SJSA1 (cell line): ENCODE measurements at places on chromosomes 3 and 15. TPM values are rescaled to one million over a fixed set of nuclear protein-coding genes. Genes with fewer than 3 reads are reported as not detected.
A peak's percentile ranks its signal among the peaks of the same experiment; 100 is the strongest.

DNA sequence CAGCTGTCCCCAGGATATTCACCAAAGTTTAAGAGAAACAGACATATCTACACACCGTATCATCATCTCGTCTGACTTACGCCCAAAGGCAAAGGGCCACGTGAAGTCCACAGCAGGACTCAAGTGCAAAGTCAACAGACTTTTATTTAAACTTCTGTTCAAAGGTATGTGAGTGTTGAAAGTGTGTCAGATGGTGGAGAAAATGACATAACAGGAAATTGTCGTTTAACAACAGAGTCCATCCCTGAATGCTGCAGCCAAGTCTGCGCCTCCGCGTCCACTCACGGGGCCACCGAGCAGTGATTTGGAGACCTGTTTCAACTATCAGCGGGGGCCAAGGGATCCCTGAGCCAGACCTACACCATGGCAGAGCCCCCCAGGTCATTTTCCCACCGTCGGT, 165.6 kb downstream of the XXYLT1 start:
- no peaks in the 10 kb centered on the region for H3K36me3 ChIP-seq
- peaks cover 29% of the 10 kb centered on the region for H3K4me1 ChIP-seq
- no peaks in the 10 kb centered on the region for H3K27me3 ChIP-seq
- DNase-seq = no peak
- no peak overlapping the region for H3K27ac ChIP-seq

DNA sequence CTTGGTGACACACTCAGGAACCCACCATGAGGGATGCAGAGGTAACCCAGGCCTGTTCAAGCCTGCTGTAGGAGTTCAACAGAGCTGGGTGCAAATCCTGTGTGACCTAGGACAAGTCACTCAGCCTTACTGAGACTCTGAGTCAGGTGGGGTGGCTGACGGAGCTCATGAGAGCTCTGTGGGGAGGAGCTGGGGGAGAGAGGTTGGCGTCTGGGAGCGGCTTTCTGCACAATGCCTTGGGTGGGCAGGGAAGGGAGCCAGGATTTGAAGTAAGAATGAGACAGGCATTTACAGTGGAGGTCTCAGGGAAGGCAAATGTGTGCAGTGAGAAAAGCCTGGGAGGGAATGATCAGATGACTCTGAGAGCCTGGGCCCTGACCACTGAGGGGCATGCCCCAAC, 18.3 kb downstream of the C3orf18 start:
- H3K4me1 ChIP-seq = no peaks in the 10 kb centered on the region
- H3K36me3 ChIP-seq = no peaks in the 10 kb centered on the region
- H3K27ac ChIP-seq = no peak overlapping the region

DNA sequence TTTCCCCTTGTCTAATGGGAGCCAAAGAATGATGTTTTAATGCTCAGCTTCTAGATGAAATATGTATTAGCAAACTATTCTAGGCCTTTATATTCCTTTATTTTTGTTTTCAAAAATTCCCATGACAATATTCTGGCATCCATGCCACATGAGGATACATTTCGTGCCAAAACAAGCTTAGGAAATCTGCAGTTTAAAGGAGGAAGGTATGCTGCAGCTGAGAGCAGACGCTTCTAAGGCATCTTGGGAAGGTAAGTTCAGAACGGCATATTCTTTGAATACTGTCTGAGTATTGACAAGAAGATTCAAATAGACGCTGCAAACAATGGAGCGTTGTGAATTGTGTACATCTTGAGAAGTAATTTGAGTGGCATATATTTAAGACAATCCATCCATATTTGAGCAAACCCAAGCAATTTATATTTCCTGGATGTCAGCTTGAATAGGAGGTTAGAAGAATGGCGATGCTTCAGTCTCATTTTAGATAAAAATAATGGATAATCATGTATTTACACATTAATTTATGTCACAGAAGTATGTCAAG, 158.6 kb downstream of the RAP2B start:
- H3K27ac ChIP-seq = no peak overlapping the region
- no peak overlapping the region for H3K4me3 ChIP-seq
- H3K4me1 ChIP-seq = peaks cover 6% of the 10 kb centered on the region
- H3K36me3 ChIP-seq = no peaks in the 10 kb centered on the region
- no peak for DNase-seq
- H3K27me3 ChIP-seq = no peaks in the 10 kb centered on the region

DNA sequence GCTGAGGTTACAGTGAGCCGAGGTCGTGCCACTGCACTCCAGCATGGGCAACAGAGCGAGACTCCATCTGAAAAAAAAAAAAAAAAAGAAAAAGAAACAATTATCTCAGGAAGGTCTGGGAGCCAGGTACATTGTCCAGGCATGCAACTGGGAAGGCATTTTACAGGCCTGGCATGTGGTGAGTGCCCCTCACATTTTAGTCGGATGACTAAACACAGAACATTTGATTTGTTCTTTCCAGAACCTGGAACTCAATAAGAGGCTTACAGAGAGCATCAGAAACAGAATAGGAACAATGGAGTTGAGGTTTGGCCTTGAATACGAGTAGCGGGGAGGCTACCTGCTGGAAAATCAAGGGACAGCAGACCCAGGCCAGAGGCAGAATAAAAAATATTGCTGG, 33.7 kb upstream of the IGF1R start:
- H3K27ac ChIP-seq = no peak overlapping the region
- H3K4me3 ChIP-seq = no peak overlapping the region
- H3K4me1 ChIP-seq = peaks cover 5% of the 10 kb centered on the region
- no peaks in the 10 kb centered on the region for H3K36me3 ChIP-seq

- H3K27ac ChIP-seq = no peak overlapping the region
Observed at GRCh38 chr15:77538027-77538451, 94.7 kb downstream of the LINGO1 start.

DNA sequence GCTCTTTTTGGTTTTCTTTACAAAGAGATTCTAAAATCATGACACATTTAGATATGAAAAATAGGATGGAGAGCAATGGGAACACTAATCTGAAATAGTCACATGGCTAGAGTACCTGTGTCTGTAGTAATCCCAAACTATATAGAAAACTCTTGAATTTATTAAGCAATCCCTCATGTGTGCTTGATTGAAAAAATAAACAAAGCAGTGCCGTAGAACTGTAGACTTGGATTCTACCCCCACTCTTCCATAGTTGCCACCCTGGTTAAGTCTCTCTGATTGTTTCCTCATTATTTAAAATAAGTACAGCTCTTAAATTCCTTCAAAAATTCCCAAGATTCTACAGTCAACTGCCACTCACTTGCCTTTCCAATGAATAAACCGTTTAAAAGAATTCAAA, 58.9 kb upstream of the ACTC1 start:
- peaks cover 27% of the 10 kb centered on the region for H3K36me3 ChIP-seq
- DNase-seq = no peak
- no peak overlapping the region for H3K27ac ChIP-seq
- no peaks in the 10 kb centered on the region for H3K27me3 ChIP-seq
- H3K4me3 ChIP-seq = no peak overlapping the region

DNA sequence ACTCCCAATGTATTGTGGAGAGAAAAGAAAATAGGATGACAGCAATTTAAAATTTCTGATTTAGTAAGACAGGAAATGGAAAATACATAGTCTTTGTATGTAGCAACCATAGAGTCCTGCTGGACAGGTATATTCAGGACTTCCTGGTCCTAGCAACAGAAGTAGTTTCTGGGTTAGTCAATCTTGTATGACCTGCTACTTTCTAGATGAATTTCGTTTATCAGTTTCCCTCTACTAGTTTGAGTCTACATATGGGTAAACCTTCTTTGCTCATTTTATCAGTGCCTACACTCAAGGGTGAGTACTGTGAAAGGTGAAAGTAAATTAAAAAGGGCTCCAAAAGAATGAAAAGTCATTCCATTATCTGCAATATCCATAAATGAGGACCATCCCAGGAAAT, 309.8 kb downstream of the UNC13C start:
- H3K27me3 ChIP-seq = no peaks in the 10 kb centered on the region
- no peak overlapping the region for H3K27ac ChIP-seq
- no peaks in the 10 kb centered on the region for H3K36me3 ChIP-seq
- H3K4me1 ChIP-seq = no peaks in the 10 kb centered on the region
- DNase-seq = no peak

DNA sequence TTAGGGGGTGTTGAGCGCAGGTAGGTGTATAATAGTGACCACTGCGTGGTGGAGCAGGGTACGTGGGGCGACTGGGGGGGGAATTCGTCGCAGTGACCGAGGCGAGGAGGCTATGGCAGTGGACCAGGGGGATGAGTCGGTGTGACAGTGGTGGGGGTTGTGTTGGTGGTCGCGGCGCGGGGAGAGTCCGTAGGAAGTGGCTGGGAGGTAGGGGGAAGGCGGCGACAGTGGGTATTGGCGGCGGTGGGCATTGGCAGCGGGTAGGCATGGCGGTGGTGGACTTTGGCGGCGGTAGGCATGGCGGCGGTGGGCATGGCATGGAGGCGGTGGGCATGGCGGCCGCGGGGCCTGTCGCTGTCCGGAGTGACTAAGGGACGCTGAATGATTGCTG, 739 bp downstream of the SNRPN start:
- no peak for DNase-seq
- no peaks in the 10 kb centered on the region for H3K27me3 ChIP-seq
- H3K4me1 ChIP-seq = 0 out of 2 replicates have a peak, but pooled peaks cover 5% of the 10 kb centered on the region
- H3K27ac ChIP-seq = no peak overlapping the region
- peak overlapping the region; percentile 55 for H3K4me3 ChIP-seq

GRCh38 chr3:58346368-58346767, 13.7 kb downstream of the PXK start:
- DNase-seq = no peak
- H3K4me1 ChIP-seq = peaks cover under 1% of the 10 kb centered on the region
- no peaks in the 10 kb centered on the region for H3K36me3 ChIP-seq
- no peaks in the 10 kb centered on the region for H3K27me3 ChIP-seq
- no peak overlapping the region for H3K27ac ChIP-seq

GRCh38 chr3:138323971-138324370, 5.7 kb downstream of the NME9 start:
- H3K27me3 ChIP-seq = no peaks in the 10 kb centered on the region
- H3K36me3 ChIP-seq = no peaks in the 10 kb centered on the region
- H3K4me3 ChIP-seq = no peak overlapping the region
- DNase-seq = no peak
- H3K27ac ChIP-seq = no peak overlapping the region
- peaks cover 10% of the 10 kb centered on the region for H3K4me1 ChIP-seq

GRCh38 chr3:25817107-25817506, 27.2 kb downstream of the OXSM start:
- no peak overlapping the region for H3K27ac ChIP-seq
- H3K4me3 ChIP-seq = no peak overlapping the region
- no peaks in the 10 kb centered on the region for H3K27me3 ChIP-seq
- peaks cover 14% of the 10 kb centered on the region for H3K4me1 ChIP-seq
- no peak for DNase-seq

- DNase-seq = no peak
- no peak overlapping the region for H3K27ac ChIP-seq
- no peaks in the 10 kb centered on the region for H3K36me3 ChIP-seq
- no peaks in the 10 kb centered on the region for H3K27me3 ChIP-seq
Observed at GRCh38 chr3:24154013-24154695, 209.1 kb downstream of the NR1D2 start.

GRCh38 chr15:70491201-70491621, 272.1 kb downstream of the UACA start:
- DNase-seq = no peak
- no peak overlapping the region for H3K4me3 ChIP-seq
- no peaks in the 10 kb centered on the region for H3K36me3 ChIP-seq
- peaks cover 64% of the 10 kb centered on the region for H3K4me1 ChIP-seq
- H3K27ac ChIP-seq = no peak overlapping the region

DNA sequence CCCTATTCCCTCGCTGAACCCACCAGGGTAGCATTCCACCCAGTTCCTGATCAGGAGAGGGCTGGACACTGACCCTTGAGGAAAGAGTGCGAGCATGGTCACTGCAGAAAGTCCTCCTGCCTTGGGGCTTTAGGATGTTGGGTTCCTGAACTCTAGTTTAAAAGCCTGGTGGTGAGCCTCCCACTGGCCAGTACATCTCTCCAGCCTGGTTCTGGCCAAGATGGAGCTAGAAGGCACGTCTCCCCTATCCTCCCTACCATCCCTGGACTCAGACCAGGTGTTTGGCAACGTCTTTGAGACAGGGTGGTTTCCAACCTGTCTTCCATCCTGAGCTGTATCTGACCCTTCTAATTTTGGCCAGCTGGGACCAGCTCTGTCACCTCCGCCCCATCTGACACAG, 31.4 kb downstream of the NBEAL2 start:
- no peak overlapping the region for H3K4me3 ChIP-seq
- no peak for DNase-seq
- H3K27me3 ChIP-seq = no peaks in the 10 kb centered on the region
- H3K27ac ChIP-seq = no peak overlapping the region
- peaks cover 15% of the 10 kb centered on the region for H3K36me3 ChIP-seq

- H3K4me1 ChIP-seq = peaks cover 20% of the 10 kb centered on the region
- no peaks in the 10 kb centered on the region for H3K36me3 ChIP-seq
- no peak for DNase-seq
- H3K27ac ChIP-seq = no peak overlapping the region
Observed at GRCh38 chr15:59346951-59347350, 25.7 kb downstream of the MYO1E start.

- H3K36me3 ChIP-seq = no peaks in the 10 kb centered on the region
- H3K4me1 ChIP-seq = 0 out of 2 replicates have a peak, but pooled peaks cover 3% of the 10 kb centered on the region
Observed at GRCh38 chr3:177471733-177472480, 274.6 kb upstream of the TBL1XR1 start.

DNA sequence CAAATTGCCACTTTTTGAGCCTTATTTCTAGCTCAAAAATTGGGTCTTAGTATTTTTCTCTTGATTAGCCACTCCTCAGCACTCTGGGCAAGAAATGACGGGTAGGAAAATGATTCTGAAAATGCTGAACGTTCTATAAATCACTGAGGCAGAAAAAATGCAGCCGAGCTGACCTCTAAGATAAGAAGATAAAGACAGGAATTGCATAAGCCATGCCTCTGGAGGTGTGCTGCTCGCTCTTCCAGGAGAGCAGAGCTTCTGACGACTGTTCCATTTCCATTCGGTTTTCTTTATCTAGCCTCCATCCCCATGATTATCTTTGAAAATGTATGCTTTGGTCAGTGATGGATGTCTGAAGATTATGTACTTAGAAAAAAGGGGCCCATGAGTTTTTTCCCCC, 558.8 kb upstream of the ADAMTS9 start:
- no peak overlapping the region for H3K4me3 ChIP-seq
- H3K36me3 ChIP-seq = no peaks in the 10 kb centered on the region
- no peak overlapping the region for H3K27ac ChIP-seq
- H3K4me1 ChIP-seq = no peaks in the 10 kb centered on the region
- H3K27me3 ChIP-seq = no peaks in the 10 kb centered on the region
- DNase-seq = no peak

ALPK3 gene
- total RNA-seq = 0.03 TPM in 1 of 2 replicates, not detected in the other

COPG1 gene
- total RNA-seq = 191 and 235 TPM in 2 replicates

C3orf85 gene
- total RNA-seq = not detected in 2 replicates

SLCO3A1 gene
- total RNA-seq = not detected in 2 replicates

CD200 gene
- not detected in 2 replicates for total RNA-seq

PATL2 gene
- total RNA-seq = 0.19 and 0.29 TPM in 2 replicates

GOLGA8O gene
- not detected in 2 replicates for total RNA-seq

CAMK1 gene
- 10.0 and 11.8 TPM in 2 replicates for total RNA-seq

NECTIN3 gene
- 72.7 and 83.4 TPM in 2 replicates for total RNA-seq
